ENCODE measurements at places on chromosomes 6 and 20. TPM values are rescaled to one million over a fixed set of nuclear protein-coding genes. Genes with fewer than 3 reads are reported as not detected.

GGT7 gene
- 9.9 TPM for total RNA-seq

TBC1D20 gene
- 12.6 TPM for total RNA-seq

MUCL3 gene
- not detected for total RNA-seq

SIRPD gene
- total RNA-seq = not detected

SLC2A10 gene
- total RNA-seq = 44.8 TPM

HLA-DOB gene
- not detected for total RNA-seq

ARMH2 gene
- total RNA-seq = not detected

GRCh38 chr20:21826976-21827375, 121.5 kb downstream of the PAX1 start:
- DNase-seq = no peak

DNA sequence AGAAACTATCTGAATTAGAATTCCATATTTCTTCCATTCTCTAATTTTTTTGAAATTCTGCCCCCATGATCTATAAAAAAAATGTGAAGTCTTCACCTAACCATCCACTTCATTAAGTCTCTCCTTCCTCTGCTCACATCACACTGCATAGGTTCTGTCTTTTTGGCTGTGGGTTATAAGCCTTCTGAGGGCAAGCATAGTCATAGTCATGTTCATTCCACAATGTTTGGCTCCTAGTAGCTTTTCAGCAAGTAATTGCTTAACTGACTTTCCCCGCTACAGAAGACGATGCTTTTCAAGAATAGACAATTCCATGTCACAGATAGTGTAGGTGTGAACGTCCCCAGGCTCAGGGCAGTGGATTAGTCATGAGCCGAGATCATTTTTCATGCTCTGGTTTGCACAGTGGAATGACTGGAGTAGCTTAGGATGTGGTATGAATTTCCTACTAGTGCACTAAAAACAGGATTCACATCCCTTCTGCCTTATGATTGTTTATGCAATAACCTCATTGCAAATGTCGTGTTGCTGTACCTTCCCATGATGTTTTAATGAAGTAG, 29.1 kb downstream of the WRNIP1 start:
- DNase-seq = no peak

DNA sequence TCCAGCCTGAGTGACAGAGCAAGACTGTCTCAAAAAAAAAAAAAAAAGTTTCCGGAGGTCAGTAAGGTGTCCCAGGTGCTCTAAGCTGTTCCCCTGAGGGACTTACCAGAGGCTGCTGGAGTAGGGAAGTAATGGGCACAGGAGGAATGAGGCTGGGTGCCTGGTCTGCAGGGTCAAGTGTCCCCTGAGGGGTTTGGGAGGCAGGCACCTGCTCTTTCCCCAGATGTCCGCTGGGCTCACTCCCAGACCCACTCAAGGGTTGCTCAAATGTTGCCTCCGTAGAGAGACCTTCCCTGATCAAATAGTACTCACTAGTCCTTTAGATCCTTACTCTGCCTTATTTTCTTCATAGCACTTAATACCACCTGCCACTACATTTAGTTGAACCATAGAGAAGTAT, 5.4 kb upstream of the MAPK13 start:
- no peak for DNase-seq

DNA sequence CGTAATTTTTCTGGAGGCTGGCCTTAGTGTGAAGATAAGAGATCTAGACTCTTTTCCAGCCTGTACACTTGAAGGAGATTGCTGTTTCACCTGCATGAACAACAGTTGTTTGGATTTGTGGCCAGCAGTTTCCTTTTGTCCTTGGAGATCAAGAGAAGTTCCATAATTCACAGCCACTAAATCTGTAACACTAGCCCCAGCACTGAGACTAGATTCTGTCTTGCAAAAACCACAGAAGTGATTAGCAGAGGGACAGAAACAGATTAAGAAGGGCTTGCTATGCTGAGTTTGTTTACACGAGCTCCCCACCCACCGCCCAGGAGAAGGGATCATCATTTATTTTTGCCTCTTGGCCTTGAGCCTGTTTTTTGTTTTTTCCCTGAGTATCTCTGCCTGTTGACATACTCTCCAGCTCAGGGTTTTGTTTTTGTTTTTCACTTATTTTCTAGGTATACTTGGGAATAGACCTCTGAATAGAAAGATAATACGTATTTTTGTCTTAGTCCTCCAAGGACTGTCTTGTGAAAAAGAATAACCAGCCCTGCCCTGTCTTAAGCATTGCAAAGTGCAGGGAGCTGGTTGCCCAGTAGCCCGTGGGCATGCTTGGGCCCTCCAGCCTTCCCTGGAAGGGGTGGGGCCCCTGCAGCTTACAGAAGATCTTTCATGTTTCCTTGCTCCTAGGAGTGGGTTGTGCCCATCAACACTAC, 93.1 kb upstream of the SOX4 start:
- no peak for DNase-seq

DNA sequence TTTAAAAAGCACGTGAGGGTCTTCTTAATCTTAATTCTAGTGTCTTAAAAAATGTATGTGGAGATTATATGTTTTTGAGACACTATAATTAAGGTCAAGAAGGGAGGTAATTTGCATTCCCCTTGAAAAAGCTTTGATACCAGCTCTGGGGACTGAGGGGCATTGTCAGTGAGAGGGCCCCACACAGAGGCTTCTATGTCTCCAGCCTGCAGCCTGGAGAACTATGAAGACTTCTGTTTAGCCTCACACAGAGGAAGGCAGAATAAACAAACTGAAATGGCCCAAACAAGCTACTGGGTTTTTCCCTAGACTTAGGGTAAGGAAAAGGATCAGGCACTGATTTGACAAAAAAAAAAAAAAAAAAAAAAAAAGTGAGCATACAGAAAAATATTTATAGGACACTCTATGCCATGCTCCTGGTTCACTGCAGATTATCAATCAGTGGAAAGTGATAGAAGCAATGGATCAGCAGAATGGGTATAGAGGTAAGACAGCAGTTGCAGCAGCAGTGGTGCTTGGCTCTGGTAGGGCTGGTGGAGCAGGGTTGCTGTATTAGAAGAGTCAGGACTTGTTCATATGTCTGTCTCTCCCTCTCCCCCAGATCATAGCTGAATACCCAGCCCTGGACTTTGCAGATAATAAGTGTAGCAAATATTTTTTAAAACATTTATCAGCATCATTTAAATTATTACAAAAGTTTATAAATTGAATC, 85.4 kb downstream of the KLHL32 start:
- DNase-seq = no peak

GRCh38 chr6:16477367-16478149, 239.2 kb downstream of the GMPR start:
- no peak for DNase-seq

DNA sequence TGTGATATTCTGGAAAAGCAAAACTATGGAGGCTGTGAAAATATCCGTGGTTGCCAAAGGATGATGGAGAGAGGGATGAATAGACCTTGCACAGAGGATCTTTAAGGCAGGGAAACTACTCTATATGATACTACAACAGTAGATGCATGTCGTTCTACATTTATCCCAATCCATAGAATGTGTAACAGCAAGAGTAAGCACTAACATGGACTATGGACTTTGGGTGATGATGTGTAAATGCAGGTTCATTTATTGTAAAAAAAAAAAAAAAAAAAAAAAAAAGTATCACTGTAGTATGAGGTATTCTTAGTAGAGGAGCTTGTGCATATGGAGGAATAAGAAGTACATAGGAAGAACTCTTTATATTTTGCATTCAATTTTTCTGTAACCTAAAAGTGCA, 507.5 kb downstream of the PHF3 start:
- DNase-seq = no peak

- DNase-seq = no peak
These were observed 81.1 kb downstream of the TTLL2 start for GRCh38 chr6:167405778-167406532.

DNA sequence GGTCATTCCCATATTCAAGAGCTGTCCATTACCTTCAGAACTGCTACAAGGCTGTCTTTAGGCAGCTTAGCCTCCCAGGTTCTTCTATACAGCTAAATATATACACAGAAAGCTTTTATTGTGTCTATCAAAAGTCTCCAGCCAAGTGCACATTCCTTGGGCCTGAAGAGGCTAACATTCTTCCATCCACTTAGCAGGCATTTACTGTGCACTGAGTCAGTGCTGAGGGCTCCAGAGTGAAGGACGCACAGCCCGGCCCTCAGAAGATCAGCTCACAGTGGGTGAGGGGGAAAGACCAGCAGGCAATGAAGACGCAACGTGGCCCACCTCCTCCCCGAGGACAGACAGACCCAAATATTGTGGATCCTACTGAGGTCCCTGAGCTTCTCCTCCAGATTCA, 569.9 kb downstream of the CDH26 start:
- DNase-seq = no peak

DNA sequence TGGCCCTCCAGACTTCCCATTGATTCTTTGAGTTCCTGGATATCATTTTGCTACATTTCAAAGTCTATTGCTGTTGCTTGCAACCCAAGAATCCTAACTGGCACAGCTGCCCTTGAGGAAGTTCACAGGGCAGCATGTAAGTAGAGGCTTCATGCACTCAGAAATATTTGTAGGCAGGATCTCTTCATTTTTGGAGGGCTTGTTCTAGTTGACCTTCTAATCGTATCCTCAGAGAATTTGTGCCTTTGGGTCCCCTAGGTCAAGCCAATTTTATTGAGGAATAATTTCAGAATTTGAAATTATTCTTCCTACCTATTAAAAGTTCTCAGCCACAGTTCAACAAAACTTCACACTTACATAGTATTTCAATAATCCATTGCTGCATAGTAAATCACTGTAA, 5.6 kb upstream of the NCOA3 start:
- no peak for DNase-seq

DNA sequence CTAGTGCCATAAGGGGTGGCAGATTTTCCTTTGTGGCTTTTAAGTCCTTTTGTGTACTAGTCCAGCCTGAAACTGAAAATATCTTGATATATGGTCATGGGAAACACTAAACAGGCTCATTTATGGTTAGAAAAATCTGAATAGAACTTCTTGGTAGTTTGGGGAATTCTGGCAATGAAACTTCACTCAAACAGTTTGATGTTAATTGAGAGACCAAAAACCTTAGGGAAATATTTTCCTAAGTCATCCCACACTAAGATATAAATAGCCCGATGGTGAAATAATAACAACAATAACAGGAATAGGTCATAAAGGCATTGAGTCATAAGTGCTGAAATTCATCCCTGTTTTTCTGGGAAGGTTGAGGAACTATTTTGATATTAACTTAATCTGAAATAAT, 146.2 kb upstream of the SMLR1 start:
- DNase-seq = no peak

DNA sequence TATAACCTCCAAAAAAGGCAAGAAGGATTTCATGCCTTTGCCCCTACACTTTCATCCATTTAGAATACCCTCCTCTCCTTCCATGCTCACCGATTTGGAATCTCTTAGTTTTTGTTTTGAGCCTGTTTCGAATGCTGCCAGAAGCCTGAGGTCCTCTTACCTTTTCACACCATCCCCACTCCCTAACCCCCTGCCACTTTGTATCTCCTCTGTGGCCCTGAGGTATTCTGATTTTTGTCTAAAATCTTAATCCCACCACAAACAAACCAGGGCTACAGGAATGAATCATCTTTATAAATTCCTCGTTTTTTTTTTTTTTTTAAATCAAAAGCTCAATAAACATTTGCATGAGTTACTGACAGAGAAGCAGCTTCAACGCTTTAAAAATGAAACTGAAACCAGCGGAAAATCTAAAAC, 1.6 kb upstream of the RPS12 start:
- DNase-seq = no peak

- DNase-seq = no peak
These were observed 9.1 kb downstream of the SLC18B1 start for GRCh38 chr6:132789396-132789776.

DNA sequence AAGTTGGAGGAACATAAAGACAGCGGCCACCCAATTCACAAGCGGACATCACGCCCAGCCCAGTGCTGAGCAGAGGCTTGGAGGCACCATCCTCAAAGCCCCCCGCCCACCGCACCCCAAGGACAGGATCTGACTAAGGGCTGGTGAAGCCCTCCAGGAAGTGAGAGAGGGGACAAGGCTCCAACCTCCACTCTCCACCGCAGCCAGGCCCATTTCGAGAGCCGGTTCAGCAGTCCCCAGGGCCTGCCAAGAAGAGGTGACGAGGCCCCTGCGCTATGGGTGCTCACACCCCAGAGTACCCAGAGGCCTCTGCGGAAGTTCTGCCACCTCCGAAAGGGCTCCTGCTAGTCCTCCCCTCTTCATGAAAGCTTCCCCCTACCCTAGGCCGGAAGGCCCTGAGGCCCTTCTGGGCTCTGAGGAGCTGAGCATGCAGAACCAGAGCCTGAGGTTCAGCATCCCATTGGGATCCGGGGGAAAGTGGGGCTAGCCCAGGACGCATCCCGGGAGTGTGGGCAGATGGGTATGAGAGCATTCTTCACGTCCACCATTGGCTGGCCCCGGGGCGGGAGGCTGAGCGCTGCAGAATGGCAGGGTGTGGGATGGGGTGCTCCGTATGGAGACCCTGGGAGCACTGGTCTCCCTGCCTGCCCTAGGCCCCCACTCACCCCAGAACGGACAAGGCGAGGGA, 2.5 kb downstream of the GRM4 start:
- DNase-seq = no peak

DNA sequence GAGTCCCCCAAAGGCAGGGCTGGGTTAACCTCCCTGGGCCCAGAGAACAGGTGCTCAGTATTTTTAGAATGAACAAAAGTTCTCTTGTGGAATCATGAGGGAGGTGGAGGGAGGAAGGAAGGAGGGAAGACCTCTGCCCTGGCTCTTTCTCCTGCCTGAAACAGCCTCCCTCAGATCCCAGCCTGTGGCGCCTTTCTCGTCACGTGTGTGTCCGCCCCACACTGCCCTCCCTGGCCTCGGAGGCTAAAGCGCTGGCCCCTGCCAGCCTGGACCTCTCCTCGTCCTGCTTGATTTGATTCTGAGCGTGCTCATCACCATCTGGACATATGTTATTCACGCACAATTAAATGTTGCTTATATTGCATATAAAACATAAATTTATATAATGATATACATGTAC, 40.9 kb downstream of the PHACTR3 start:
- DNase-seq = peak; percentile 11

GRCh38 chr6:72559067-72559466, 62.8 kb upstream of the KCNQ5 start:
- no peak for DNase-seq

DNA sequence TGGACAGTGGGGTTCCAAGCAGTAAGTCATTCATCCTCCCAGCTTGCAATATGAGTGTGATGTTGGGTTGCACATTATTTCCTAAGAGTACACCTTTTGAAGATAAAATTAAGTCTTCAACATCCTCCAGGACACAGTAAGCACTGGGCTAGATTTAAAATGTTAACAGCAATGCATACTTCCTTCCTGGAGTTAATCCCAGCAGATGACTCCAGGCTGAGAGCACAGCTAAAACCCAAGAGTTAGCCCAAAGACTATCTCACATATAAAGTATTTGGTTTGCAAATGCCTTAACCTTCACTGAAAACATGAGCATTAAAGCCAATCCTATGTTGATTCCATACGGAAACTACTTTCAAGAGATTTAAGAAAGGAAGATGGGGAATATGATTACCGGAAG, 69.2 kb downstream of the SLC23A2 start:
- no peak for DNase-seq

GRCh38 chr20:21315138-21315537, 12.0 kb downstream of the XRN2 start:
- no peak for DNase-seq

All from left lobe of liver (tissue), 2 donors.